RPMI7951 (cell line): ENCODE measurements at places on chromosomes 4 and X. TPM values are rescaled to one million over a fixed set of nuclear protein-coding genes. Genes with fewer than 3 reads are reported as not detected.

DNA sequence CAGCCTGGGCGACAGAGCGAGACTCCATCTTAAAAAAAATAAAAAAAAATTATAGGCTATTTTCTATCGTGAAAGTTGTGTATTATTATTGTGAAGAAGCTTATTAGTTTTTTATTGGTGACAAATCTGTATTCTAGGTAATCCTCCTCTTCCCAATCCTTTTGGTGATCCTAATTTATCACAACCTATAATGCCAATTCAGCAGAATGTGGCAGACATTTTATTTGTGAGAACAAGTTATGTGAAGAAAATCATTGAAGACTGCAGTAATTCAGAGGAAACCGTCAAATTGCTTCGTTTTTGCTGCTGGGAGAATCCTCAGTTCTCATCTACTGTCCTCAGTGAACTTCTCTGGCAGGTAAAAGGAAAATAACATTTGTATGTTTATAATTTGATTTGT is 109.4 kb upstream of the DDX3X start:
- no peak for DNase-seq

DNA sequence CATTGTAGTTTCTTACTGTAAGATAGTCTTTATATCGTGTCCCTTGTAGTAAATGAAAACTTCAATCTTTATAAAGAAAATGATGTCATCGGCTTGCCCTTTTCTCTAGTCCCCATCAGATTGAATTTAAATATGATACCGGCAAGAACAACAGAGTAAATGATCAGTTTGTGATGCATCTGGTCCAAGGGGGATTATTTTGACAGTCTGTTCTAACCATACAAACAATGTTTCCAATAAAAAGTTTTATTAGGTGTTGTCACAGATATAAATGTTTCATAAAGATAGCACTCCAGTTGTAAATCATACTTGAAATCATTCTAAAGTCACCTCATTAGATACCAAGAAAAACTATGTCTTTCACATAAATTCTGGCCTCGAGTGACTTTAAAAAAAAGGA is 72.3 kb downstream of the SLC9A6 start:
- no peak for DNase-seq

DNA sequence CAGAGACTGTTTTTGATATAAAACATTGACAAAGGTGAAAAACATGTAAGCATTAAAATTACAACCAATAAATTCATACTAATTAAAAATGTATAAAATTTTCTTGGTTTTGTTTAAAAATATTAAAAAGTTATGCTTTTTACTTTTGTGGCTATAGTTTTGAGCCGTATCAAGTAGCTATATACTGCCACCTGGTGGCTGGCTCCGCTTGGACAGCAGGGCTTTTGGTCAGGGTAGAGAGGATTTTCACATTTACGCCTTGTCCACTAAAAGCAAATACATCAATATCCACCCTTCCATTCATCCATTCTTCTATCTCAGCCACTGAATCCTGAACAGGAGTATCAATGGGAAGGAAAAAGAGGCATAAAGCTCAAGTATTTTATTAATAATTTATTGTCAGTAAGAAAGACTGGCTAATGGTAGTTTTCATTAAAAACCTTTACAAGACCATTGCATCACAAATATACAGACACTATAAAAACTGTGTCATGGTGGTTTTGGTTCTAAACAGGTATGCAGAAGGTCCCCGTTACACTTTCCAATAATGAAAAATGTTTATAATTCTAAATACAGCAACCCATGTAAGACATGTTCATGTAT is 32.1 kb upstream of the MTNR1A start:
- peak; percentile 41 for DNase-seq

- no peak for DNase-seq
Observed at GRCh38 chr4:184255871-184256642, 38.4 kb upstream of the ENPP6 start.

DNA sequence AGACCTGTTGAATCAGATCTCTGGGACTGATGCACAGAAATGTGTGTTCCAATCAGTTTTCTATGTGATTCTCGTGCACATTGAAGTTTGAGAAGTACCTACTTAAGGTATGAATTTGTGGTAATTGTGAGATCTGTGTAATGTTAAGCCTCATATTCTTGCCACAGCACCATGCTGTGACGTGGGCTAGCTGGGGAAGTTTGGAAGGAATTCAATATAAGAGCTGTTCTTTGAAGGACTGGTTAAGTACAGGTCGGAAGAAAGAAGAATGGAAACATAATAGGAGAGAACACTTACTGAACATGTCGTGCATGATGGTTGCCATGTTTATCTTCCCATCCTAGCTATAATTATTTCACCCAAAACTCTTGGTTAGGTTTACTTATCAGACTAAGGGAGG is 79.7 kb upstream of the CXXC4 start:
- no peak for DNase-seq

DNA sequence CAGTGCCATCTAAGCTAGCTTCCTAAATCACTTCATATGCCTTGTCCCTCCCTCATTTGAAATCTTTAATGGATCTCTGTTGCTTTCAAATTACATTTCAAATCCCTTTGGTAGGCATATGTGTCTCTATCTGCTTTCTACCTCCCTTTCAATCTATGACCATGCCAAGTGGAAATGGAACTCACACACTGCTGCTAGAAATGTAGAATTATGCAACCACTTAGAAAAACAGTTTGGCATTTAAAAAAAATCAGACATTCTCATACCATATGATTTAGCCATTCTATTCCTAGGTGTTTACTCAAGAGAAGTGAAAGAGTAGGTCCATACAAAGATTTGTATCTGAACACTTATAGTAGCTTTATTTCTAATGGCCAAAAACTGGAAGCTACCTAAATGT is 413.5 kb upstream of the INTU start:
- DNase-seq: no peak

DNA sequence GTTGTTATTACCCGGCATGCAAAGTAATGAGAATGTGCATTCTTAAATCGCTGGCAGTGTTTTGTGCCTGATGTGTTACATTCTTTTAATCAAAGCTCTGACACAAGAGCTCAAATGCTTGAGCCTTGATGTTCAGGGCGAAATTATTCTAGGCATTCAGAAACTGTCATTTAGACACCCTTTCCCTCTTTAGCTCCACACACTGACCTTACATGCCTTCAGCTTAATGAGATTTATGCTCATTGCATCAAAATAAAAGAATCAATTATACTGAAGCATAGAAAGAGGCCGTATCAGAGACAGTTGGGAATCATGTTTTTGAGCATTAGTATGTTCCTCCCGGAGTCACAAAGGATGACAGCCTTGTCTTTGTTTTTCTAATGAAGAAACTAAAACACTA is 56.7 kb downstream of the FAM114A1 start:
- DNase-seq: no peak

SASH3 gene
- total RNA-seq: not detected in 2 replicates
